ENCODE measurements at places on chromosomes 7 and 10.
A peak's percentile ranks its signal among the peaks of the same experiment; 100 is the strongest.

- H3K27ac ChIP-seq: no peak overlapping the region
- H3K4me3 ChIP-seq: no peak overlapping the region
- no peaks in the 10 kb centered on the region for H3K4me1 ChIP-seq
Measured at GRCh38 chr10:132704008-132704814, 81.7 kb downstream of the NKX6-2 start.

GRCh38 chr10:100341953-100342626 lies 4.9 kb upstream of the SCD start:
- peaks cover 54% of the 10 kb centered on the region for H3K4me1 ChIP-seq
- DNase-seq: peak; percentile 31
- peaks cover 4% of the 10 kb centered on the region for H3K27me3 ChIP-seq
- H3K4me3 ChIP-seq: no peak overlapping the region
- no peaks in the 10 kb centered on the region for H3K36me3 ChIP-seq
- no peak overlapping the region for H3K27ac ChIP-seq

GRCh38 chr10:33991924-33992323 lies 657.5 kb upstream of the NRP1 start:
- H3K27me3 ChIP-seq: no peaks in the 10 kb centered on the region
- H3K27ac ChIP-seq: no peak overlapping the region
- no peak for DNase-seq
- no peak overlapping the region for H3K4me3 ChIP-seq

DNA sequence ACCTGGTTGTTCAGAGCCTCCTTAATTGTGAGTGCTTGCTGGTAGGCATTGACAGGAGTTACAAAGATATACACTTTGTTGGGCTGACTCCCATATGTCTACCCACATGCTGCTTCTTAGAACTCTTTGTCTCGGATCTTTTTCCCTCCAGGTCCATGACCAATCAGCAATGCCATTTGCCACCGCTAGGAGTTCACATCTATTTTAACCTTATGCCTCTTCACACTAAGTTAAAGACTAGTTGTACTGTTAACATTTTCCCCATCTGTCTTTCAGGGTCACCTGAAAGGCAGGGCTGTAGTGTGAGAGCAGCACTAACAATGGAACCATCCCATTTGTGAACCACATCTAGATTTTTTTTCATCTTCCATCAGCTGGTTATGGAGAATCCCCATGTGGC lies 226.7 kb upstream of the NPY start:
- H3K27me3 ChIP-seq: peaks cover 17% of the 10 kb centered on the region
- H3K36me3 ChIP-seq: peaks cover 1% of the 10 kb centered on the region
- no peak overlapping the region for H3K27ac ChIP-seq
- no peak for DNase-seq
- H3K4me3 ChIP-seq: no peak overlapping the region

- H3K27me3 ChIP-seq: peaks cover 1% of the 10 kb centered on the region
- no peak overlapping the region for H3K27ac ChIP-seq
- no peaks in the 10 kb centered on the region for H3K4me1 ChIP-seq
- no peak overlapping the region for H3K4me3 ChIP-seq
Measured at GRCh38 chr7:79622781-79623180, 169.3 kb upstream of the MAGI2 start.

DNA sequence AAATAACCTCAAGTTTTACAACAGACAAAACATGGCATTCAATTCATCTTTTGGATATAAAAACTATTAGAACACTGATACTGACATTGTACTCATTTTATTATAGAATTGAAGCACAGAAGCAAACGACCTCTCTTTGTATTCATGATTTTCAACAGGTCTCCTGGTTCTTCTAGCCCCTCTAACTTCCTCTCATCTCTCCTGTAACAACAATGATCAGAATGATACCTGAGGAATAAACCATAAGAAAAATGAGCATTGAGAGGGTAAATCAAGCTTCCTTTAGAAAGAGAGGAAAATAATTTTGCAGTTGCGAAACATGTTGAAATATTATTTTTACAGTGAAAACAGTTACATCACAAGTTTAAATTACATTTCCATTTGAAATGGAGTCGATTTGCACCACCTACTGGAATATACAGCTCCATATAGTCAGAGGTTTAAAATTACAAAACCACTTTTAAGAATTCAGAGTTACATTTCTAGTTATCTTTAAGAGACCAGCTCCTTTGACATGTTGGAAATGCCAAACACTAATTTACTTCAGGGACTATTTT lies 17.5 kb upstream of the TEX36 start:
- H3K4me1 ChIP-seq: no peaks in the 10 kb centered on the region
- peaks cover 4% of the 10 kb centered on the region for H3K27me3 ChIP-seq
- H3K4me3 ChIP-seq: no peak overlapping the region
- no peak for DNase-seq
- no peak overlapping the region for H3K27ac ChIP-seq

DNA sequence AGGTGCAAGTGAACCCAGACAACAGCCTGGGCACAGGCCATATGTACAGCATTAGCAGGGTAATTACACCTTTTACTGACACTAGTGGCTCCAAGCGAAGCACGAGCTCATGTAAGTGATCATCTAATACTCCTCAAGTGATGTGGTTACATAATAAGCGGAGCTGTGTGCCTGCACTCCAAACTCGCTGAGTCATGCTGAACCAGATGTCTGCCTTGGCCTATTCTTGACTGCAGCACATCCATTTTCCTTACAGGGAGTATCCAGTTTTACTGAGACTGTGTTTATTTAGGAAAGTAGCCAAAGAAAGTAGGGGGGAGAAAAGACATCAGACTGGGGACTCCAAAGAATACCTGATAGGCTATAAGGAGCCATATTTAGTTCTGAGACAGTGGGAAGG lies 90.1 kb downstream of the GRM3 start:
- no peaks in the 10 kb centered on the region for H3K27me3 ChIP-seq
- no peak for DNase-seq

DNA sequence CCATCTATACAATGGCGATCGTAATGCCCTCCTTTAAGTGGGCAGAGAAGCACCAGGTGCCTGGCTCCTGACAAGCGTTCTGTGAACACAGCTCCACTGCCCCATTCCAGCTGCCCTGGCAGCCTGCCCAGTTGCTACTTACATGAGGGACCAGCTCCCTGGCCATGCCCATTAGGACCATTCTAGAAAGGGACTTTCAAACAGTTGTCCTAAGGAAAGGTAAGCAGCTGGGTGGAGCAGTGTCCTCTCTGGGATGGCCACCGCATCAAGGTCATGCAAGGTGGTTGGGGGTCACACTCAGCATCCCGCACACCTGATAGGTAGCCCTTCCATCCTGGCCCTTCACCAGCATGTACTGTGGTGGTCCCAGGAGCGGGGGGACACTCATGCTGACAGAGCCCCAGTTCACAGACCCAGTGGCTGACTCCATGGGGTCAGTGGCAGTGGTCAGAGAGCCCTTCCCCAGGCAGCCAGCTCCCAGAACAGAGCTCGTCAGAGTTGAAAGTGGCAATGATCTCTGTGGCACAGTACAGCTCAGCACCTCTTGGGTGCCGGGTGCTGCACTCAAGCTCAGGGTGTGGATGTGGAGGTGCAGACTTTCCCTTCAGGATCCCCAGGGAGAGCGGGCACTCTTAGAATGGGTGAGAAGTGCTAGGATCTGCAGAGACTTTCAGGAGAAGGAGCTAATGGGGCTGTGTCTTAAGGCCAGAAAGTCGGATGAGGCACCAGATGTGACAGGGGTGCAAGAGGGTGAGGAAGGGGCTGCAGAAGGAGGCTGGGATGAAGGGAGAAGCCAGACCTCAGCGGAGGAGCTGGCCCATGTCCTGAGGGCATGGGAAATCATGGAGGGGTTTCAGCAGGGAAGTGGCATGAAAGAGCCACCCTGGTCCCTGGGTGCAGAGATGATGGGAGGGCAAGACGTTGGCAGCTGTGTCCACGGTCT lies 10.9 kb downstream of the MMRN2 start:
- H3K4me1 ChIP-seq: peaks cover 22% of the 10 kb centered on the region
- no peak overlapping the region for H3K27ac ChIP-seq
- H3K4me3 ChIP-seq: no peak overlapping the region

DNA sequence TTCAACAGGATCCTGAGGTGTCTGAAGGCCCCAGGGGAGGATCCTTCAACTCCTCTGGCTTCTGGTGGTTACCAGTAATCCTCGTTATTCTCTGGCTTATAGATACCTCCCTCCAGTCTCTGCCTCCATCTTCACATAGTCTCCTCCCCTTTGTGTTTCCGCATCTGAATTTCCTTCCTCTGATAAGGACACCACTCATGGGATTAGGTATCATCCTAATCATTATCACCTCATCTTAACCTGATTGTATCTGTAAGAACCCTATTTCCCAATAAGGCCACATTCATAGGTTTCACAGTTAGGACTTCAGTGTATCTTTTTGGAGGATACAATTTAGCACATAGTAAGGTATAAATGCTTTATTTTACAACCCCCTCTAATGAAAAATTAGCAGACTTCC lies 1189.2 kb downstream of the CNTNAP2 start:
- no peak overlapping the region for H3K4me3 ChIP-seq
- DNase-seq: no peak
- H3K27ac ChIP-seq: no peak overlapping the region
- H3K36me3 ChIP-seq: no peaks in the 10 kb centered on the region
- no peaks in the 10 kb centered on the region for H3K4me1 ChIP-seq
- no peaks in the 10 kb centered on the region for H3K27me3 ChIP-seq

DNA sequence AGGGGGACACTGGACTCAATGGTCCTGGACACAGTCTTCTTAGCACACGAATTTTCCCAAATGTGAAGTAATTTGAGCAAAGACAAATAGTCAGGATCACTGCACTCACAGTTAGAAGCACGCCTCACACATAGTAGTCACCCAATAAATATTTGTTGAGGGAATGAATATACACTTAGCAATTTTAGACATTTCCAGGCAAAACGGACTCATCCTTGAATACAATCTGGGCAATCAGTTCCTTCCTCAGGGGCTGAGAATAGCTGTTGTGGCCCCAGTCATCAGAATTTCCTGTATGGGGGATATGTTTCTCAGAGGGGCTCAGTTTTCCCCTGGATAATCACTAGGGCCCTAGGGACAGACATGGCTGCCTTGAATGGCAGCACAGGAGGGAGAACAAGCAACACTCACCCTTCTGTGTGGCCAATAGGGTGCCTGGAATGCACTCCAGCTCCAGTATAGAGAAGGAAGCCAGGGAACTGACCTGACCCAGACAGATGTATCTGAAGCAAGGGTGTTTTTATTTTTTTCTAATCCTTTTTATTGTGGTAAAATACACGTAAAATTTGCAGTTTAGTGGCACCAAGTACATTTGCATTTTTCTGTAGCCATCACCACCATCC lies 282.7 kb upstream of the ZNF32 start:
- H3K27me3 ChIP-seq: peaks cover 7% of the 10 kb centered on the region
- no peak overlapping the region for H3K27ac ChIP-seq
- DNase-seq: no peak
- no peaks in the 10 kb centered on the region for H3K4me1 ChIP-seq
- no peaks in the 10 kb centered on the region for H3K36me3 ChIP-seq

GRCh38 chr7:1868516-1869165 lies 198.6 kb downstream of the ELFN1 start:
- peaks cover 4% of the 10 kb centered on the region for H3K36me3 ChIP-seq
- no peaks in the 10 kb centered on the region for H3K27me3 ChIP-seq
- H3K27ac ChIP-seq: no peak overlapping the region
- no peaks in the 10 kb centered on the region for H3K4me1 ChIP-seq

DNA sequence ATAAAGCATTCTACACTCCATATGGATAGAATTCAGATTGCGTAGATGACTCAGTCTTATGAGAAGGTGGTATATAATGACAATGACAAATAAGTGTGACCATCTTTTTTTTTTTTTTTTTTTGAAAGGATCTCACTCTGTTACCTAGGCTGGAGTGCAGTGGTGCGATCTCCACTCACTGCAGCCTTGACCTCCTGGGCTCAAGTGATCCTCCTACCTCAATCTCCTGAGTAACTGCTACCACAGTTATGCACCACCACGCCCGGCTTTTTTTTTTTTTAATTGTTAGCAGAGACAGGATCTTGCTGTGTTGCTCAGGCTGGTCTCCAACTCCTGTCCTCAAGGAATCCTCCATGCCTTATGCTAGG lies 43.2 kb upstream of the NRP1 start:
- H3K4me1 ChIP-seq: no peaks in the 10 kb centered on the region
- H3K27me3 ChIP-seq: peaks cover 6% of the 10 kb centered on the region
- no peaks in the 10 kb centered on the region for H3K36me3 ChIP-seq
- no peak overlapping the region for H3K4me3 ChIP-seq
- no peak for DNase-seq
- H3K27ac ChIP-seq: peak overlapping the region; percentile 6

DNA sequence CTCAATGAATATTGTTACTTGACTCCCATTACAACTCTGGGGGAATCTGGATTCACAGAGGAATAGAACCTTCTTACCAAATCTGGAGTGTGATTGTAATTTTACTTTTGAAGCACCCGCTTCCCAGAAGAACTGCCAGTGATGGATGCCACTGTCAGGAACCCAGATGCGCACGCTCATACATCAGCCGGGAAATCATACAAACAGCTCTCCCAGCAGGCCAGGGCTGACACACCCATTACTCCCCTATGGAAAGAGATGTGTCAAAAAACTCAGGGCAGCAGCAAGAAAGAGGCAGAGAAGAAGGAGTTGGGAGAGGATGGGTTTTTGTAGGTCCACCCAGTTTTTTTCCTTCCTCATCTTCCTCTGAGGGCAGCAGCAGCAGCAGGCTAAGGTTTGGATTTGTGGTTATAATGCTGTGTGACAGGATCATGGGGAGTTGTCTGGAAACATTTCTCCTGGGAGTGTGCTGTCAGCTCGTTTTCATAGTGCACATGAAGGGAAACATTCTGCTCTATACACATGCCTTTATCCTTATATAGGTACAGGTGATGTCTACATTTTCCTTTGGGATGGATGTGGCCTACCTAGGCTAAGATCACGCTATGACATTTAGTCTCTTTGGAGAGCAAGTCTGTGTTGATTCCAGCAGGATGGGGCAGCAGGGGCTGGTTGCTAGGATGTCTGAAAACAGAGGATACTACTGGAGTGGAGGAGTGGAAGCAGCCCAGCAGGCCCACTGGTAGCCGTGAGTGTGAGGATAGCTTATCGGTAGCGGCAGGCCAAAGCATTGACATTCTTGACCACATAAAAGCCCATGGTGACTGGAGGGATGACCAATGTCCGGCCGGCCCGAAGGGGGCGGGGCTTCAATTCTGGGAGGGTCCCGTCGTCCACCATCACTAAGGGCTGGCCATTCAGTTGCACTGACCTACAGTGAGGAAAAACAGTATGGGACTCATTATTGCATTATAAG lies 12.4 kb upstream of the HPS1 start:
- peaks cover 27% of the 10 kb centered on the region for H3K27me3 ChIP-seq
- no peak overlapping the region for H3K4me3 ChIP-seq
- H3K27ac ChIP-seq: no peak overlapping the region
- no peaks in the 10 kb centered on the region for H3K36me3 ChIP-seq
- no peaks in the 10 kb centered on the region for H3K4me1 ChIP-seq

- H3K4me3 ChIP-seq: no peak overlapping the region
- H3K27ac ChIP-seq: no peak overlapping the region
- no peak for DNase-seq
- H3K27me3 ChIP-seq: no peaks in the 10 kb centered on the region
Measured at GRCh38 chr10:50577681-50578350, 45.9 kb downstream of the SGMS1 start.

DNA sequence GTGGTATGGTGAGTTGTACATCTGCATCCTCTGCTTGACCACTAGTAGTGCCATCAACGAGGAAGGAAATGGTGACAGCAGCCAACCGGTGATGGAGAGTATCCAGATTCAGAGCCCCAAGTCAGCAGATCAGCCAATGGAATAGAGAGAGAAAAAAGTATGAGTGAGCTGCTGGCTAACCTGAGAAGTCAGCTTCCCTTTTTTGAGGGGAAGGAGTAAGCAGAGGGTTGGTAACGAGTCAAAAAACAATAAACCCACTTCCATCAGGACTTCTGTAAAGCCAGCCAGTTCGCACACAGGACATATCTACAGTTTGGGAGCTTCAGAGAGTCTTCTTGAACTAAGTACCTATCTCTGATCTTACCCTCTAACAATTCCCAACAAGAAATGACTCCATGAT lies 8.9 kb downstream of the SLC25A28 start:
- H3K36me3 ChIP-seq: peaks cover 27% of the 10 kb centered on the region
- no peak overlapping the region for H3K4me3 ChIP-seq
- H3K4me1 ChIP-seq: peaks cover 28% of the 10 kb centered on the region
- no peak overlapping the region for H3K27ac ChIP-seq
- no peak for DNase-seq
